Cerebellar cortex (tissue), 1 donor: ENCODE measurements at places on chromosomes 4 and X.
A peak's percentile ranks its signal among the peaks of the same experiment; 100 is the strongest.

GRCh38 chr4:3797831-3798790 lies 31.9 kb downstream of the ADRA2C start:
- DNase-seq = no peak

DNA sequence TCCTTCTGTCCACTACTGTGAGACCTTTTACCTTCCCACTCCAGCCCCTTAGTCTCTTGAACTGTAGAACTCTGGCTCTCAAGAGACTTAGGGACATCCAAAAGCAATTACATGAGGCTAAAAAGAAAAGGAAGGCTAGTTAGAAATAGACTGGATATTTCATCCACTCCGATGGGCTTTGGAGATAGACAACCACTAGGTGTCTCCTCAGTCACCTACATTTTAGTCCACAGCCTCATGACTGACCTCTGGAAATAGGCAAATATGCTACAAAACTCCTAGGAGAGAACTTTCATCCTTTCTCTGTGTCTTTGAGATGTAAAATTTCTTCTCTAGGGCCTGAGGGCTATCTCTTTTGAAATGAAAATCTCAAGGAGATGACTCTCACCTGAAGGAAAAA lies 45.1 kb upstream of the LAMP2 start:
- DNase-seq = peak; percentile 12

DNA sequence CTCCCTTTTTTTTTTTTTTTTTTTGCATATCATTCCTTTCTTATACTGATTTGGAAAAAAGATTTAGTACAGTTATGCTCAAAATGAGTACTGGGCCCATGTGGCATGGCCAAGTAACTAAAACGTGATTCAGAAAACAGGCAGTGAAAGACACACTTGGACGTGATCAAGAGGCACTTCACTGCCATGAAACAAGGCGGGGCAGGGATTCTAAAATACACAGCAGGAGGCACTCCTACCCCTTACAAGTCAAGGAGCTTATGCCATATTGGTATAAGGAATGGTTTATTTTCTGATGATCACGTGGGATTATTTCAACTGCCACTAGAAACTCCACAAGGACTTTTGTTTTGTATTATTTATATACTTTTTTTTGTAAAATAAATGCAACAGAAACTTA lies 72.0 kb downstream of the CHST7 start:
- DNase-seq = no peak

- no peak for DNase-seq
These were observed 173.1 kb upstream of the PITX2 start for GRCh38 chr4:110795971-110796370.

DNA sequence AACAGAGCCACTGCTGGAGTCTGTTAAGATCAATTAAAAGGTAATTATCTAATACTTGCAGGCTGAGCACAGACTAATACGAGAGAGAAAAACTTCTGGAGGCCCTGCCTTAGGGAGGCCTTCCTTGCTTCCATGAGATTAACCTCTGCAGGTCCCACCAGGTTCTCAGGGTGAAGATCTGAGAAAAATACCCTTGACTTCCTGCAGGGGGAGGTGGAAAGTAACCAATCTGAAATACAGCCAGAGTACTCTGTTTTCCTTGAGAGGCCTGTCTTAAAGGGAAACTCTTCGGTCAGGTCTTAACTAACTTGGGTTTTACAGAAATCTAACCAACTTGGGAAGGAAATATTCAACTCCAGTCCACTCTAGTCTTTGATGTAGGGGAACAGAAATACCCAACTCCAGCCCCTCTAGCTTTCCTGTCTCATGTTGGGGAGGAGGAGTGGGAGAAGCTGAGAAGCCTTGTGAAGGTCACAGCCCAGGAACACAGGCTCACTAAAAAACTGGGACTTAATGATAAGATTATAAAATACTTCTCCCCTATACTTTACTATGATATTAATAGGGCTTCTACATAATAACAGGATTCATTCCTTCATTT lies 77.1 kb downstream of the TBCK start:
- peak; percentile 42 for DNase-seq

DNA sequence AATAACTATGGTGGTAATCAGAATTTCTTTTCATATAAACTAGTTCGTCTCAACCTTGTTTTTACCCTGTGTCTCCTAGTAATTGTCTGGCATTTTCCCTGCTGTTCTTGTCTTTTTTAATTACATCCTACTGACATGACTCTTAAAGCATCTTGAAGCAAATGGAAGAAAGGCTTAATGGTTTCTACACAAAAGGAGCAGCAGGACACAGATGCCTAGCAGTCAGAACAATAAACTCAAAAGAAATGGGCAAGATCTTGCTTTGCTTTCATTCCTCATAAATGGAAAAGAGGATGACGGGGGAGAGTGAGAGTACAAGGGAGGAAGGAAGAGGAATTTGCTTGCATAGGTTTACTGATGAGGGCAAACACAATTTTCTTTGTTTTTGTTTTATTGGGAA lies 293.2 kb upstream of the EMCN start:
- DNase-seq = no peak

DNA sequence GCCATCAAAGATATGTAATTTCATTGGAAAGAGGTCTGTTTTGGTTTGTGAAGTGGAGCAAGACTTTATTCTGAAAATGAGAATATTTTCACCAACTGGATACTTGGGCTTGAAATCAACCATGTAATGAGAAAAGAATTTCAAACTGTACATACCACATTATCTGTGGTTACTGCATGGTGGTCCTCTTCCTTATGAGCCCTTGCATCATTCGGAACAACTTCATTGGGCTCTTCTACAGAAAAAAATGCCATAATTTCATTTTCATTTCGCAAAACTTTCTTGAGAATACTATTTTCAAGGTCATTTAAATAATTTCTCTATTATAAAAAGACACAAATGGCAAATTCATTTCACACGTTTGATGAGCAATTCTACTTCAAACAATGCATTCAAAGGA lies 148.6 kb upstream of the RPS6KA6 start:
- DNase-seq = no peak

DNA sequence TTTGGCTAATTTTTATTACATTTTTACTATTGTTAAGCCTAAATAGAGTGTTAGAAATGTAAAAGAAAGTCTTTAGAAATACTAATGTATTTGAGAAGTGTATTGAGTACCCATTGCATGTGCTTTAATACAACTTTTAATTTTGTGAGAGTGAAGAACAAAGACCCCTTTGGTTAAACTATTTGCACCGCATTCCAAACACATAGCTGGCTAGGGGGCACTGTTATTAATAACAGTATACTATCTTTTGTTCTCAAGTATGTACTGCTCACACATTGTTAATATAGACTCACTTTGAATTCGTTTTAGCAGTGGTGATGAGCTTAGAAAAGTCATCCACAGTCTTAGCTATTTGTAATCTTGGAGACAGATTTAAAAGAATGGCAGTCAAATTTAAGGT lies 106.1 kb downstream of the CLDN22 start:
- no peak for DNase-seq

DNA sequence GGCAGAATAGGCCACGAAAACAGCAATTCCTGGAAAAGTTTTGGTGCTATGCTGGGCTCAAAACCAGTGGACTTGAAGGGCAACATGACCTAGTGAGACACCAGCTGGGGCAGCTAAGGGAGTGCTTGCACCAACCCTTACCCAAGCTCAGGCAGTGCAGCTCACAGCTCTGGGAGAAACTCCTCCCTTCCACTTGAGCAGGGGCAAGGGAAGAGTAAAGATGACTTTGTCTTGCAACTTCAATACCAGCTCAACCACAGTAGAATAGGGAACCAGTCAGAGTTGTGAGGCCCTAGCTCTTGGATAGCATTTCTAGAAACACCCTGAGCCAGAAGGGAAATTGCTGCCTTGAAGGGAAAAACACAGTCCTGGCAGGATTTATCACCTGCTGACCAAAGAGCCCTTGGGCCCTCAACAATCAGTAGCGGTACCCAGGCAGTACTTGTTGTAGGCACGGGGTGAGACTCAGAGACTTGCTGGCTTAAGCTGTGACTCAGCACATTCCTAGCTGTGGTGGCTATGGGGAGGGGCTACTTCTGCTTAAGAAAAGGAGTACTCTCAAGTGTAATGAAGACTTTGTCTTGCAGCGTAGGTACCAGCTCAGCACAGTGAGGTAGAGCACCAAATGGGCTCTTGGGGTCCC lies 19.7 kb upstream of the ABCG2 start:
- DNase-seq = peak; percentile 81

DNA sequence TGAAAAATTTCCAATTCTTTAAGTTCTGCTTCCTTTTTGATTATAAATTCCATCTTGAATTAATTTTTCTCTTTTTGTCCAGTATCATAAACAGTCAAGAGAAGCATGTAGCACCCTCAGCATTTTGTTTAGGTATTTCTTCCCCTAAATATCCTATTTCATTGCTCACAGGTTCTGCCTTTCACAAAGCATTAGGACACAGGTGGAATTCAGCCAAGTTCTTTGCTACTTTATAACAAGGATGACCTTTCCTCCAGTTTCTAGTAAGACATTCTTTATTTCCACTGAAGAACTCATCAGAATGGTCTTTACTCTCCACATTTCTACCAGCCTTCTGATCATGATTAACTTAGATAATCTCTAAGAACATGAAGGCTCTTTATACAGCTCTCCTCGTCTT lies 7.4 kb downstream of the SLC9B1 start:
- DNase-seq = no peak

DNA sequence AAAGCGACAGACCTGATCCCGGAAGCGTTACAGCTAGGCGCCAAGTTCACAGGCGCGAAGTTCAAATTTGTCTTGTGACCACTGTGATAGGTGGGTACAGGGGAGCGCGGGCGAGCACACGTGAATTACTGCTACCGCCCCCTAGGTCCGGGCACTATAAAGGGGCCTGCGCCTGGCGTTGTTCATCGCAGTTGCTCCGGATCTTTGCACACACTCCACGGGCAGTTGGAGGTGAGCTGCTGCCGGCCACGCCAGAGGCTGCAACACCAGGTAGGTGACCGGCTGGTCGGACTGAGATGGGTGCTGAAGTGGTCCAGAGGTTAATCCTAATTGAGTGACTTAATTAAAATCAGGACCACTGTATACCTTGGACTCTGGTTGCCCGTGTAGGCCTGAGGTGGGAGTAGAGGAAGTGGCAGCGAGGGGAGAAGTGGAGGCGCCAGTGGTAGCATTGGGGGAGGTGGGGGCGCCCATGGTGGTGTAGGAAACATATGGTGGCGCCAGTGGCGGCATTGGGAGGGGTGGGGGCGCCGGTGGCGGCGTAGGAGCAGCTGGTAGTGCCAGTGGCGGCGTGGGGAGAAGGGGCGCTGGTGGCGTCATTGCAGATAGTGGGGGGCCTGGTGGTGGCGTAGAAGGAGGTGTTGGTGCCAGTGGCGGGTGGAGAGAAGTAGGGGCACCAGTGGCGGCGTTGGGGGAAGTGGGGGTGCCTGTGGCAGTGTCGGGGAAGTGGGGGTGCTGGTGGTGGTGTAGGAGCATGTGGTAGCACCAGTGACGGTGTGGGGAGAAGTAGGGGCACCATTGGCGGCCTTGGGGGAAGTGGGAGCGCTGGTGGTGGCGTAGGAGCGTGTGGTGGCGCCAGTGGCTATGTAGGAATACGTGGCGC lies at the start of gene GCNA:
GCNA (plus strand) TSS at position 185 of the 883 bp plus-strand sequence. CDS start 2,385 bp downstream, outside the sequence.
- no peak for DNase-seq

DNA sequence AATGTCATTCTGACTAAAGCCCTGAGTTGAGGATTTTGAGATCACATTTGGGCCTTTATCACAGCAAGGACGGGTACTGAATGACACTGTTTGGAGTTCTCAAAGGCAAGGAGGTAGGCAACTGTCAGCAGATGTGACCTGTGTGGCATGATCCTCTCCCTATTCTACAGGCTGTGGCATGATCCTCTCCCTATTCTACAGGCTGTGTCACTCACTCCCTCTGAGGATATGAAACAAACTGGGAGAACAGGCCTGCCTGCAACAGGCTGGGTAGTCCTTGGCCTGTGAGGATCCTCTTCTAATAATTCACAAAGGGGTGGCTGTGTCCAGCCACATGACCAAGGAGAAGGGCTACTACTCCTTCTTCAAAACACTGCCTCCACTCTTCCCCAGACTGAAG lies 14.9 kb upstream of the TCEANC start:
- DNase-seq = no peak

DNA sequence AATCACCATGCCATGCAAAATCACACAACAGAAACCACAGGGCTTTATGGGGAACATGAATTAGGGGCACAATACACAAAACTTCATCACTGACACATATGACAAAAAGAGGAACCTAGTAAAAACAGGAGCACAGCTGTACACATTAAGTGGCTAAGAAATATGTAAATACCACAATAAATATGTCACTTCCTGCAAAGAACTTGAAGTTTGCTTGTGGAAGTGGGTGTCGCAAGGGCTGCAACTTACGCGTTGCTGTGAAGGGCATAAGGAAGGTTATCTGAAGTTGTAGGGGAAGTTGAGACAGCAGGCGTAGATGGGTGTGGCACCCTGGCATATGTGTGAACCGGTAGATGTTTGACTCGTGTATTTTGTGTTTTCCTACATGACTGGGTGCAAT lies 42.4 kb downstream of the CLCN4 start:
- DNase-seq = no peak

- no peak for DNase-seq
These were observed 166.4 kb downstream of the MID1 start for GRCh38 chrX:10453945-10454344.

GRCh38 chr4:78870056-78870455 lies 69.2 kb downstream of the PAQR3 start:
- DNase-seq = no peak

DNA sequence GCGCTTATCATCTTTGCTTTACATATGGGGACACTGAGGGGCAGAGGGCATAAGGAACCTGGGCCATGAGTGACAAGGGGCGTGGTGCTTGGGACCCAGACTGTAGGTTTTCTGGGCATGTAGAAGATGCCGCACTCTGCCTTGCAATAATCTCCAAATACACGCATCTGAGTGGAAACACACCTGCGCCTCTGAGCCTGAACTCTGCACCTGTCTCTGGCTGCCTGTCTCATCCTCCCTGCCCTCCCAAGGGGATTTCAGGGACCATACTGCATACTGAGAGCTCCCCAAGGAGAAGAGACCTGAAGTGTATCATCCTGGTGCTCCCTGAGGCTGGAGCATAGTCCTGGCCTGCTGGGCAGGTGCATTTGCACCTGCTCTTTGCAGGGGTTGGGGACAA lies 34.7 kb upstream of the ASMTL start:
- DNase-seq = no peak

DNA sequence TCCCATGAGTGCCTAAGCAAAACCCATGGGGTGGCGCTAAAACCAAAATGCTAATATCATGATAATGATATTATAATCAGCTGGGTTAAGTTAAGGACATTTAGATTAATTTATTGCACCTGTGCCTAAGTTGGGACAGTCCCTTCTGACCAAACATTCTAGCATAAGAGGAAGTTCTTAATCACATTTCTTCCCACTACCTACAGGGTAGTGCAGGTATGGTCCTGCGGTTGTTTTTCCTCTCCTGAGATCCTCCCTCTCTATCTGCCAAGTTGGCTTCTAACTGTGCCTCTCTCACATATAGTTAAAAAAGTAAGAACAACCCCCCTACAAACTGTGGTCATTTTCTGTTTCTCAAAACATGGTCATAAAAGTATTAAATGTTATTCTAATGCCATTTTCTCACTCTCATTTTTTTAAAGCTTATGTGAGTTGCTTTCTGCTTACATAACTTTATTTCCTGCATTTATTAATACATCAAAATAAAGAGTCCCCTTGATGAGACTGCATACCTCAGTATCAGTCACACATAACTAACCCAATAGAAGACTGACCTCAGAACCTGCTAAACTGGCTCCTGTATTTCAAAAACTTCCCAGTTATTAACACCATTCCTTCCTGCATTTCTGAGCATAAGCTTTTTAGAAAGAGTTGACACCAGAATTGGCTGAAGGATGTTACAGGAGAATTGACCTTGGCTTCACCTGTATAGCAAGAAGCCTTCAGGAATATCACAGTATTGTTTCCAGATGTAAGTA lies 1332.5 kb downstream of the FSTL5 start:
- DNase-seq = no peak
